ENCODE measurements at places on chromosomes 4 and X.
A peak's percentile ranks its signal among the peaks of the same experiment; 100 is the strongest.

DNA sequence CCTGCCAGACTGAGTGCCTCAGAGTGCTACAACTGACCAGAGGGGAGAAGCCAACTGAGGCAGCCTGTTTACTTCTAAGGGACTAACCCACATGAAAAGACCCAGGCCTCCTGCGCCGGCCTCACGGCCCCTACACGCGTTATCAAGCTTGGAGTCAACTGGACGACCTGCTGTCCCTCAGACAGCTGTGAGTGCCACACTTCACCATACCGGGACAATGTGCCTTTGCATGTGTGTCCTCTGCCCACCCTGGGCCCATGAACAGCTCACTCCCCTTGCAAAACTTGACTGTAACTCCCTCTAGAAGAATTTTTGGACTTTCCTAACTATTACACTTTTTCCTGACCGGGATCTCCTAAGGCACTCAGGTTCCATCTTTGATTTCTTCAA, 1.8 kb downstream of the NOP14 start:
- DNase-seq: no peak

- no peak for DNase-seq
Observed at GRCh38 chr4:38213083-38213805, 253.0 kb downstream of the PTTG2 start.

DNA sequence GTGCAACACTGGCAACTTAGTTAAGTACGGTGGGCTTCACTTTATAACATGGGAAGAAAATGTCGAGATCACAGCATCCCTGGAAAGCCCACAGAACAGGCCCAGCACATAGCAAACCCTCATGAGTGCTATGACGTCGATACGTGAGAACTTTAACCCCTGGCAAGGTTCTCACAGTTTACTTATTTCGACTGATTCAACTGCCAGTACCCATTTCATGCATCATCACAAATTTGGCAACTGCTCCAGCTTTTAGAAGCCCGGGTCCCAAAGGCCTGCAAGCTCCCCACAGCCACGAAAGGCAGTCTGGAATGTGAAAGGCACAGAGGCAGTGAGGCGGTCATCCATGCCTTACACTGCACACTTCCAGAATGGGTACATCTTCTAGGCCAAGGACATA, 41.2 kb downstream of the RELL1 start:
- DNase-seq: no peak

DNA sequence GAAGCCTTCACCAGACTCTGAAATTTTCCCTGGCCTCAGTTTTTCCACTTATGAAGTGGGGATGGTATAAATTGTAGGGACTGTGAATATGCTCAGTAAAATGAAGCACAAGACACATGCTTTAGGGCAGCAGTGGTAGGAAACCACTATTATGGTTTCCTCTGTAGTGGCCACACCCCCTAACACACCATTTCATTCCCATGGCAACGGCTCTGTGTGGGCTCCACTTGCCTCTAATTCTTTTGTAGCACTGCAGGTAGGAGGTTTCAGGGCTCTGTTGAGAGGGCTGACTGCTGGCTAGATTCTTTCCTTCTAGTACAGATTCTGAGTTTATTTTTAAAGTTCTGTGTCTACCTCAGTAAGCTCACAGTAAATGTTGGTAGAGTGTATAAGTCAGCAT, 3.5 kb upstream of the VMA21 start:
- DNase-seq: no peak

- DNase-seq: no peak
Observed at GRCh38 chrX:43450355-43450754, 205.7 kb upstream of the MAOA start.

GRCh38 chrX:24498181-24498580, 33.1 kb downstream of the PDK3 start:
- DNase-seq: peak; percentile 29
